ENCODE measurements at places on chromosomes 7 and 10.

DNA sequence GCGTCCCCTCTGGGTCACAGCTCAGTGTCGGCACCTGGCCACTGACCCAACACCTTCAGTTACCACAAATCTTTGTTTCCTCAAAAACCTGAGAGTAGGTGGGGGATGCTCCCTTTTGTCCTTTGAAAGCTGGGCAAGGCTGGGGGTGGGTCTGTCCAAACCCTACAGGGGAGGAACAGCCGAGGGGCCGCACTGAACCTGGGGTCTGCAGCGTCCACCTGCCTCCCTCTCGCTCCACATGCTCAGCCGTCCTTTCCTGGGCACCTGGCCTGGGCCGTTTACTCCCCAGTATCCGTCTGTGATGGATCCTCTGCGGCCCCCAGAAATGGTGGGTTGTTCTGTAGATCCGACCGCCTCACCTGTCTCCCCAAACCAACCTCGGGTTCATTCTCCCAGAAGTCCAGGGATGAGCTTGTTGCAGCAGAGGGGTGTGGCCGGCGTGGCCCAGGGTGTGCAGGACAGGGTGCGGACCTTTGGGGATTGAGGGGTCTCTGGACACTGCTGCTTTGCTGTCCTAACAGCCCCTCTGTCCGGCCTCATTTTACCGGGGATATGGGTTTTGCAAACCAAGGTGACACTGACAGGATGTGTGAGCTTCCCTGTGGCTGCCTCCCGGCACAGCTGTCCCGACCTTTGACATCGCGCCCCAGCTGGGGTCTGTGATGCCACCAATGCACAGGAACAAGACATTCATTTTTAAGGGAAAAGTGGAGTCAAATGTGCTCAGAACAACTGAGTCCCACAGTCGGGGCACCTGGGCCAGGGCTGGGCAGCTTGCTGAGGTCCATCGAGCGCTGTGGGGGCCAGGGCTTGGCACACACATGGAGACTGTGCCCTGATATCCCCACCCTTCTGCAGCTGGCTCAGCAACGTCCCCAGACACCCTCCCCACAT lies 115.9 kb downstream of the VIPR2 start:
- DNase-seq: no peak

DNA sequence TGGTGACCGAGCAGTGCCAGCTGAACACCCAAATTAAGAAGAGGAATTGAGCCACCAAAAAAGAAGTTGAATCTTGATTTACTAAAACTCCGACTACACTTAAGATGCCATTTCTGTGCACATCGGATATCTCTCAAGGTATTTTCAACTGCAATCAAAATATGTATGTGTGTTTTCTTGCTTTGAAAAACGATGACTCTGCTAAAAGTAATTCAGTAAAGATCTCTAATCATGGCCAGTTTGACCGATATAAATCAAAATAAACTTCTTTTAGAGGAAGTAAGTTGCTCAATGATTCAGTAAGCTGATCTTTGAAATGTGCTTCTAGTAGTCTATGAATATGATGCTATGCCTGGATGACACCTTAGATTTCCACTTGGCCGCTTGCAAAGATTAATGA lies 453.5 kb upstream of the TPK1 start:
- DNase-seq: no peak

DNA sequence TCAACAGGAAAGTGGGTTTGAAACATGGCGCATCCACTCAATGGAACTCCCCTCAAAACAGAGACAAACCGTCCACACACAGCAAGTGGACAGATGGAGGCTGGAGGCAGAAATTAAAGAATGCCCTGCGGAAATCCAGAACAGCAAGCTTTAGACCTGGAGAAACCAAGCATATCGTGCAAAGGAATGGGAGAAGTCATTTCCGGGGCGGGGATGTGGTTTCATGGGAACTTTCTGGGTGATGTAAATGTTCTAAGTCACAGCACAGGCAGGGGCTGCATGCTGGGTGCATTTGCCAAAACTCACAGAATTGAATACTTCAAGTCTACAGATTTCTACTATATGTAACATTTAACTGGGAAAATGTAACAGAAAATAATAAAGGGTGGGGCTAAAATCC lies 213.0 kb downstream of the PTPRN2 start:
- DNase-seq: no peak

GRCh38 chr7:42877862-42878261 lies 34.0 kb downstream of the C7orf25 start:
- DNase-seq: no peak
